ENCODE measurements at places on chromosomes 2 and 18.

- no peak for DNase-seq
Observed at GRCh38 chr2:120825370-120826259, 89.9 kb downstream of the GLI2 start.

DNA sequence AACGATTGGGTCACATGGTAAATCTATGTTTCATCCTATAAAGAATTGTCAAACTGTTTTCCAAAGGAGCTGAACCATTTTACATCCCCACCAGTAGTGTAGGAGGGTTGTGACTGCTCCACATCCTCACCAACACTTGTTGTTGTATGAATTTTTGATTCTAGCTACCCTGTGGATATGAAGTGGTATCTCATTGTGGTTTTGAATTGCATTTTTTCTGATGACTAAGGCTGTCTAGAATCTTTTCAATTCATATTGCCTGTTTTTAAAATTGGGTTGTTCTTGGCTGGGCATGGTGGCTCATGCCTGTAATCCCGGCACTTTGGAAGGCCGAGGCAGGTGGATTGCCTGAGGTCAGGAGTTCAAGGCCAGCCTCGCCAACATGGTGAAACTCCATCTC lies 44.5 kb downstream of the TXNL1 start:
- no peak for DNase-seq

- DNase-seq: no peak
Observed at GRCh38 chr2:52220393-52220792, 1188.5 kb upstream of the NRXN1 start.

- no peak for DNase-seq
Observed at GRCh38 chr2:133726973-133727372, 158.7 kb upstream of the NCKAP5 start.

DNA sequence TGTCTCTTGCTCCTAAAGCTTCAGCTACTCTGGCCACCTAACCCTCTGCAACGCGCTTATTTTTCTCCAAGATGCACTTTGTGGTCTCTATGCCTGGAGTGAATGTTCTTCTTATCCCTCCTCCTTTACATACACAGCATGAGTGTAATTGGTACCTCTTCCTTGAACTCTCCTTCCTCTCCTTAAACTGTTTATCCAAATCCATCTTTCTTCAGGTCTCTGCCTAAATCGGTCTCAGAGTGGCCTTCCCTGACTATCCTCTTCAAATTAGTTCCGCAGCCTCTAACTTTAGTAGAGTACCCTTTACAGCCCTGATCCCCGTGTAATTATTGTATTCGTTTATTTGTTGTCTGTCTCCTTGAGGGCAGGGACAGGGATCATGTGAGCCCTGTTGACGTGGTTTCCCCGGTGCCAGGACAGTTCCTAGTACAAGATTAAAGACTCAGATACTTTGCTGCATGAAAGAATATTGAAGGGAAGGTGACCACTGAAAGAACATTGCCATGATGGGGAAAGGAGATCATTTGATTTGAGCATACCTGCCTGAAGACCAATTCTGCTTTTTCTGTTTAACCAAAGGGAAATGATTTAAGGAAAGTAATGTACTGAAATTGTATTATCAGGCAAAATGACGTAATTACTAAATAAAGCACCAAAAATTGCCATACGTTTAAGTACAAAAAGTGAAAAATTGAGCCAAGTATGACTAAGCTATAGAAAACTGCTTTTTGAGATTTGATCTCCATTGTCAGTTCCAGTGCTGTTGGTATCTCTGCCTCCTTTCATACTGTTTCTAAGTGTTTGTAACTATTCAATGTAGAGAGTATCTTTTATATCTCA lies 1.2 kb downstream of the CNOT9 start:
- DNase-seq: no peak

- no peak for DNase-seq
Observed at GRCh38 chr2:62586981-62587380, 81.0 kb upstream of the TMEM17 start.

GRCh38 chr2:237350597-237350996 lies 63.4 kb downstream of the COL6A3 start:
- DNase-seq: no peak

DNA sequence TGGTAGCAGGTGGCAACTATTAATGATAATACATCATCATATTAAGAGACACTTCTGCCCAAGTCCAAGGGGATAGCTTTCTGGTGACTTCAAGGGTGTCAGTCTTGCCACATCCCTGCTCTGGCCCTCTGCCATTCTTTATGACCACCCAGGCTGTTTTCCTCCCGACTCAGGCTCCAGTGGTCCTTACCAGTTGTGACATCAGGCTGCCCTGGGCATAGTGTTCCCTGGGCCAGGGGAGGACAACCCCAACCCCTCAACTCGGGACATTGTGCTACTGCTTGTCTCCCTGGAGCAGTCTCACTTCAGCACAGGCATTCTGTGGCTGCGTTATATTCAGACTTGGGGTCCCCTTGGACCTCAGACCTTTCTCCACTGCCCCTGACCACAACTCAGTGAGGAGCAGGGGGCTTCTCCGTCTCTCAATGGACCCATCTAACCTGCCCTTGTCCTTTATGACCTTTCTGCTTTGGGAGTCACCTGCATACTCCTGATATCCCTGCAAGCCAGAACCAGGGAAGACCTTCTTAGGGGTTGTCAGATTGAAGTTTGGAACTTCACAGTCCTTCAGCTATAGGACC lies 12.8 kb downstream of the DNAJB2 start:
- no peak for DNase-seq

DNA sequence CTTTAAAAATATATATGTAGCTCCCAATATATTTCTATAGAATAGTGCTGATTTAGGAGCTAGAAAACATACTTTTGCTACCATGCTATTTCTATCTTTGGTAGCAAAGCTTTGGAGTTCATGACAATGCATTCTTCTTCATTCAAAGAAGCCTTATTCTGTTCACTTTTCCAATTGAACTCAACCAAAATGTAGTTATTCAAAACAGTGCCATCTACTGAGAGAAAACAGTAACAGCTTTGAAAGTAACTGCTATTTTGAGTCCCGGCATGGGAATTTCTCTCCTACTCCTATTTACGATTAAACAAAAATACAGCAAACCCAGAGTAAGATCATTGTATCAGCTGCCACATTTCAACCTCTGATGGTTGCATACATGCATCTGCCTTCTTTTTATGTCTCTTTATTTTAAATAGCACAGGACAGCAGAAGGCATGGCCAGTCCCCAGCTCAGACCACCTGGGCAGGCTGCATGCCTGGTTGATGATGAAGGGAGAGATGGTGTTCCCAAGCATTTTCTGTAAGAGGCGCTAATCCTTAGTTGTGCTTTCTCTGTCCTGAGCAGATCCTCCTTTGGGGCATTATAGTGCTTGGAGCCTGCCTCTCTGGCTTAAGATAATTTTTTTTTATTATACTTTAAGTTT lies 69.7 kb upstream of the SULT1C3 start:
- DNase-seq: no peak

All from stimulated activated CD4-positive, alpha-beta T cell treated with anti-CD3 and anti-CD28 coated beads, Interleukin-2, amount 100 ng/mL, for 48 hours (primary cell).